ENCODE measurements at places on chromosomes 11 and 22. TPM values are rescaled to one million over a fixed set of nuclear protein-coding genes. Genes with fewer than 3 reads are reported as not detected.
A peak's percentile ranks its signal among the peaks of the same experiment; 100 is the strongest.

GRCh38 chr11:89477175-89477574 lies 14.0 kb downstream of the NOX4 start:
- DNase-seq = peak; percentile 4

GRCh38 chr11:116855413-116855812 lies 18.0 kb upstream of the APOA1 start:
- no peak for DNase-seq

DNA sequence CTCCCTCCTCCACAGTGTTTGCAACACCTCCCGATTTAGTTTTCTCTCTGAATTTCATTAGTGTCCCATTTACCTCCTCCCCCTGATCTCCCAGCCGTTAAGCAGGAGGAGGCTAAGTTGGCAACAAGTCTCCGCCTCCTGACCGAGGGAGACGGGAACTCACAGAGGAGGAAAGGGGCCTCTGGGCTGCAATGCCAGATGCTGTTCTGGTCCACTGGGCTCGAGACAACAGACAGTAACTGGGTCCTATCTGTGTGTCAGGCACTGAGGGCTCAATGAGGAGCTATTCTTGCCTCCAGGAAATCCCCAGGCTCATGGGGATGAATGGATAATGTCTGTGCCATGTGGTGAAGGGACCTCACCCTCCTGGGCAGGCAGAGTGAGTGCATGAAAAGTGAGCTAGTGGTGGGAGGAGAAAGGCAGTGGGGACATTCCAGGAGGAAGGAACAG lies 228.1 kb downstream of the TENM4 start:
- no peak for DNase-seq

DNA sequence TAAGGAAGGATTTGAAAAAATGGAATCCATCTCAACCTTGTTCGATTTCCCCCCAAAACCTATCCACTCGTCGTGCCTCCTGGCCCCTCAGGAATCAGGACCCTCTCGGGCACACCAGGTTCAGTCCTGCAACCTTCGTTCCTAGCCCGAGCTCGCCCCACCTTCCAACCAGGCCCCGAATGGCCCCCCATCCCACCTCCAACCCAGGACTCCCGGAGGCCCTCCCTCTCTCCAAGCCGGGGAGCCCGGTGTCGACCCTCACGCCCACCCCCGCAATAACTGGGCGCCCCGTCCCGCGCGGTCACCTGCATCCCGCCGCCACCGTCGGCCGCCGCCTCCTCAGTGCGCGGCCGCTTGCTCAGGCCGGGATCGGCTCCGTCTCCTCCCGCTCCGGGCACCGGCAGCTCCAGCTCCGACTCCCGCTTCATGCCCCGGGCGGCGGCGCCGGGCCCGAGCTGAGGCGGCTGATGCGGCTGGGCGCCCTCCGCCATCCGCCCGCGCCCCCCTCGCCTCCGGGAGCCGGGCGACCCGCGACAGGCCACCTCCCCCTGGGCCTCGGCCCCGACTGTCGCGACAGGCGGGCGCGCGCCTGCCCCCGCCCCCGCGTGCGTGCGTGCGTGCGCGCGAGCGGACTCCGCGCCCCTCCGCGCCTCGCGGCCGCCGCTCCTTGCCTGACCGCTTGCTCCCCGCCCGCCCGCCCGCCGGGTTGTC lies 534 bp downstream of the RBFOX2 start:
- DNase-seq = no peak

GRCh38 chr11:2687223-2687530 lies 12.6 kb downstream of the KCNQ1OT1 start:
- no peak for DNase-seq

- DNase-seq = no peak
Measured at GRCh38 chr11:117090111-117090706, 8.0 kb downstream of the SIK3 start.

DNA sequence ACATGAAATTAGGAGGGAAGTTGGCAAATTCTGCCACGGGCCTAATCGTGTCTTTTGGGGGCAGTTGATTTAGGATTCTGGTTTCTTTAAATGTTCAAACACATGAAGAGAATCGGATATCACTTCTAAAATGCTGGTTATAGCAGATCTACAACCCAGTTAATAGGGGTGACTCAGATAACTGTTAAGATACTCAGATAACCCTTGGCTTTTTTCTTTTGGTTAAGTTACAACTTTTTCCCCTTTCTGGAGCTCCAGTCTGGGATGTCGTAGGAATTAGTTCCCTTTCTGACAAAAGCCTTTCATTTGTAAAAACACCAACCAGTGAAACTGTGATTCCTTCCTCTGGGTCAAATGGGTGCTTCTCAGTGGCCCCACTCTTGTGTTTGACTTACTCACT lies 976 bp downstream of the DEPDC7 start:
- no peak for DNase-seq

- no peak for DNase-seq
Measured at GRCh38 chr11:134678744-134679143, 266.7 kb upstream of the B3GAT1 start.

DNA sequence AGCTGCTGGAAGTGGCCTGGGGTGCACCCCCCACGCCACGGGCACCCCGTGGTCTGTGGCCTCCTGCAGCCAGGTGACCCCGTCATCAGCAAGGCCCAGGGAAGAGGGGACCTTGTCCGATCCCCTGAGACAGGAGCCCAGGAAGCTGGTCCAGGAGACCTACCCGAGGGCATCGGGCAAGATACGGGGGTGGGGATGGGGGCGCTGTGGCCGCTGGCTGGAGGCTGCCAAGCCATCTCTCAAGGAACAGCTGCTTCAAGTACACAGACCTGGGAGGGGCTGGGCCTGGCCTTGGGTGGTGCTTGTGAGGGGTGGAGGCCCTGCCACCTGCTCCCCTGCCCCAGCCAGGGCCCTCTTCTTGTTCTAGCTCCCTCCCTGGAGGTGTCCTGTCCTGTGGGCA lies 1272.1 kb downstream of the BRD1 start:
- DNase-seq = no peak

- DNase-seq = no peak
Measured at GRCh38 chr11:11078344-11079086, 220.7 kb upstream of the ZBED5 start.

GRCh38 chr11:116397602-116398084 lies 375.1 kb downstream of the BUD13 start:
- peak; percentile 45 for DNase-seq

GRCh38 chr22:49727191-49727880 lies 100.3 kb downstream of the BRD1 start:
- no peak for DNase-seq

DNA sequence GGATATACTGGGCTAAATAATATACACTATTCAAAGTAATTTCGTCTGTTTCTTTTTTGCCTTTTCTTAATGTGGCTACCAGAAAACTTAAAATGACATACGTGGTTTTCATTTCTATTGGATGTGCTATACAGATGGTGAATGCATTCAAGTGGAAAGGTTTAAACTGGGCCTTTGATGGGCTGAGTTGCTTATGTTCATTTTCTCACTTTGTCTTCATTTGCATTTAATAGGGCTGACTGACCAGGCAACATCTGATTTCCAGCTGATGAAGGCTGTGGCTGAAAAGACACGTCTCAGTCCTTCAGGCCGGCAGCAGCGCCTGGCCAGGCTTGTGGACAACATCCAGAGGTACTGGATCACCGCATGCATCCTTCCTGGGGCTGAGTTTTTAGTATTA lies 27.9 kb downstream of the PIWIL4 start:
- DNase-seq = no peak

- no peak for DNase-seq
Measured at GRCh38 chr22:42967933-42968332, 47.0 kb downstream of the PACSIN2 start.

GRCh38 chr22:39316440-39317083 lies 2.9 kb downstream of the RPL3 start:
- DNase-seq = peak; percentile 88

GRCh38 chr11:77558380-77558779 lies 31.4 kb upstream of the AQP11 start:
- DNase-seq = peak; percentile 10

DNA sequence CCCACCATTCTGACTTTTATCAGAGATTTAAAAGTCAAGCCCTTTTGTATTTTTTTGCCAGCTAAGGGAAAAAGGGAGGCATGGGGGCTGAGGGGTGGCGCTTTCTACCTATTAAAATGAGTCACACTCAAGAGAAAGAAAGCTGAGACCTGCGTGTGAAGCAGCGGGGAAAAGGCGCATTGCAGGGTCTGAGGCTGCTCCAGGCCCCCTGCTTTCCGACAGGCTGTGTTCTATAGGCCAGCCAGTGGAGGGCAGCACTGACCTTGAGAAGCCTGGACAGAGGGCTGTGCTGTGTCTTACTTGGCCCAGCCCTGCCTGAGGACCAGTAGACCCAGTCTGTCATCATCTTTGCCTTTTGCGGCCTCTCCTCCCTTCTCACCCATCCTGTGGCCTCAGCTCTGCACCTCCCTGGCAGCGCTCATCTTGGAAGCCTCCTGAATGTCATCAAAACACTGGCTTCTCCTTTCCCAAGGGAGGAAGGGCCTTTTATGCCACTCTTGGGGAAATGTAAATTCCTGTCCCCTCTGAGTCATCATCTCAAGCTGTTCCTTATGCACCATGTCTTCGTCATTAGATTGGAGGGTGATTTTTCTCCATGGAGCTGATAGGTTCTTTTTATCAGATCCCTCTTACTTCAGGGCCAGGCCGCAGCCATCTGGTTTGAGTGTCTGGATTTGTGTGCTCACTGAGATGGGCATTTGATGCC lies 12.6 kb upstream of the MAPK8IP1 start:
- DNase-seq = peak; percentile 29

DNA sequence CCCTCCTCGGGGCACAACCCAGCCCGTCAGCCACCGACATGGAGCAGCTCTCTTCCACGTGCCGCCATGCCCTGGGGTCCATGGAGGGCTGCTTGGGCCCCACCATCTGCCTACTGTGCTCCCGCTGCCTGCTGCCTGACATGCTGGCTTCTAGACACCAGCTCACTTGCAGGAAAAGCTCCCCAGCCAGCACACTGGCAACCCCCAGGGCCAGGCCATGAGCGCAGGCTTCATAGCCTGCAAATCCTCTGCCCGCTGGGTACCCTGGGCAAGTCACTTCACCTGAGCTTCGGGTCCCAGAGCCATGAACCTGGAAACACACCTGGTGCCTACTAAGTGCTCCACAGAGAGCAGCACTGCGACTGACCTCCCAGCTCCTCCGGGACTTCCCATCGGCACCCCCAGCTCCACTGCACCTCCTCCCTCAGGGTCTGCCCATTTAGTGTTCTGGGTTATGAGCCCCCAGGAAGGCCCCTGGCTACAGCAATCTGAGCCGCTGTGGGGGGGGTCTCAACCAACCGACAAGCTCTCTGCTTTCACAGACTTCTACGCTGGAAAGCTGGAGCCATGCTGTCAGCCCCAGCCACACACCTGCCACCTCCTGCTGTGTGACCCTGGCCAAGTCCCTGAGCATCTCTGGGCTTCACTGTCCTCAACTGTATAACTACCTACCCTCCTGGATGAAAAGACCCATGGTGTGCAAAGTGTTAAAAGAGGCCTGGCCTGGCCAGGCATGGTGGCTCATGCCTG lies 139.2 kb downstream of the CRYBB2 start:
- no peak for DNase-seq

- no peak for DNase-seq
Measured at GRCh38 chr22:37044634-37045625, 6.6 kb upstream of the KCTD17 start.

DNA sequence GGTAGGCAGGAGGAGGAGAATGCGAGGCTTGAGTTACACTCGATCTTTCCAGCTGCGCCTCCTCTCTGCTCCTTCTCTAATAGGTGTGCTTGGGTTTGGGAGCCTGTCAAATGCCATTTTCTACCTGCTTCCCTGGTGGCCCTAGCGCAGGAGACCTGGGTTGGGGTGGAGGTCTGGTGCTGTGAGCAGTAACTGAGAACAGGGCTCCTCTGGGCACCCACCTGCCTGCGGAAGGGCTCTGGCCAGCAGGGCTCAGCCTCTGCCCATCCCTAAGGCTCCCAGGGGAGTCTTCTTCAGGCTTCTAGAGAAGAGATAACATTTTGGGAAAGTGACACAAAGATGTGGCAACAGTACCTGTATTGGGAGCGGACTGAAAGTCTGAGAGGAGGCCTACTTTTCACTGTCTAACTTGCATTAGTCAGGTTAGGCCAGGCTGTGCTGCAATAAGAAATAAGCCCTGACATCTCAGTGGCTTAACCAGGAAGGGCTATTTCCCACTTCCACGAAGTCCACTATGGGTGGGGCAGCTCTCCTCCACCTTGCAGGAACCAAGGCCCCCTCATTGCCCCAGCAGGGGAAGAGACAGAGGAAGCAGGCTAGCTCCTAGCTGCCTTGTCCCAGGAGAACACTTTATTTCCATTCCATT lies 7.7 kb upstream of the LTO1 start:
- no peak for DNase-seq

DNA sequence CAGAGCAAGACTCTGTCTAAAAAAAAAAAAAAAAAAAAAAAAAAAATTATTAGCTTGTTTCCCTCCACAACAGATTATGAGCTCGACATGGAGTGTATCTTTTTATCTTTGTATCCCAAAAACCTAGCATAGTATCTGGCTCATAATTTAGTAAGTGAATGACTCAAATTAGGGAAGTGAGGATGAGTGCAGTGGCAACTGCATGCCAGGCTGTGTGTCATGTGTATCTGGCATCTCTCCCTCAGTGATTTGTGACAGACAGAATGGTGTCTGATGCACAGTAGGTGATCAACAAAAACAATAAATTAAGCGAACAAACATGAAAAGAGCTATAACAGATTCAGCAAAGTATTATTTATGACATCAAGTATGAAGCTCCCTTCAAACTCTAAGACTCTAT lies 7.2 kb downstream of the STK33 start:
- no peak for DNase-seq

- DNase-seq = no peak
Measured at GRCh38 chr11:125401746-125402145, 94.3 kb downstream of the FEZ1 start.

- DNase-seq = no peak
Measured at GRCh38 chr22:36015811-36016529, 12.7 kb downstream of the RBFOX2 start.

CACNA1I gene
- not detected for polyA plus RNA-seq

C11orf21 gene
- 0.08 TPM for polyA plus RNA-seq

CENPM gene
- 10.6 TPM for polyA plus RNA-seq

SCGB1A1 gene
- not detected for polyA plus RNA-seq

CTSF gene
- polyA plus RNA-seq = 0.17 TPM

PLCB3 gene
- polyA plus RNA-seq = 9.0 TPM

PARVB gene
- polyA plus RNA-seq = 0.11 TPM

CARD18 gene
- polyA plus RNA-seq = not detected

DDI1 gene
- polyA plus RNA-seq = not detected

SLC17A6 gene
- polyA plus RNA-seq = not detected

TMEM184B gene
- 16.0 TPM for polyA plus RNA-seq

CASP1 gene
- 0.85 TPM for polyA plus RNA-seq

ALKBH3 gene
- 17.8 TPM for polyA plus RNA-seq

PIWIL4 gene
- polyA plus RNA-seq = 0.08 TPM

MPPED1 gene
- polyA plus RNA-seq = 0.77 TPM

SNRPD3 gene
- 110 TPM for polyA plus RNA-seq

HEPN1 gene
- not detected for polyA plus RNA-seq

Measured in HepG2 (cell line).